ENCODE measurements at places on chromosomes 11 and 22. TPM values are rescaled to one million over a fixed set of nuclear protein-coding genes. Genes with fewer than 3 reads are reported as not detected.

RELT gene
- total RNA-seq = 6.3 TPM

KRTAP5-10 gene
- total RNA-seq = not detected

INPP5J gene
- total RNA-seq = 0.74 TPM

RAG2 gene
- not detected for total RNA-seq

DNA sequence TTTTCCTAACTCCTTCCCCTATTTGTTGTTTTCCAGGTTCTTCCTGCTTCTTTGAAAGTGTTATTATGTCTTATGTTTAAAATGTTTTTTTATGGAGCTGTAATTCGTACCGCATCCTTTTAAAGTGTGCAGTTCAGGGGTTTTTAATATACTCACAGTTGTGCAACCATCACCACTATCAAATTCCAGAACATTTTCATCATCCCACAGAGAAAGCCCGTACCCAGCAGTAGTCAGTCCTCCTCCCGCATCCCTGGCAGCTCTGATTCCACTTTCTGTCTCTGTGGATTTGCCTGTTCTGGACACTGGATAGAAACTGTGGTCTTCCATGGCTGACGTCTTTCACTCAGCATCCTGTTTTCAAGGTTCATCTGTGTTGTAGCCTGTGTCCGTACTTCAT, 73.7 kb downstream of the JAM3 start:
- DNase-seq = no peak

GRCh38 chr11:85718991-85719807, 33.2 kb upstream of the CCDC89 start:
- peak; percentile 84 for DNase-seq

- DNase-seq = peak; percentile 31
Measured at GRCh38 chr11:12272821-12273617, 104.4 kb upstream of the PARVA start.

DNA sequence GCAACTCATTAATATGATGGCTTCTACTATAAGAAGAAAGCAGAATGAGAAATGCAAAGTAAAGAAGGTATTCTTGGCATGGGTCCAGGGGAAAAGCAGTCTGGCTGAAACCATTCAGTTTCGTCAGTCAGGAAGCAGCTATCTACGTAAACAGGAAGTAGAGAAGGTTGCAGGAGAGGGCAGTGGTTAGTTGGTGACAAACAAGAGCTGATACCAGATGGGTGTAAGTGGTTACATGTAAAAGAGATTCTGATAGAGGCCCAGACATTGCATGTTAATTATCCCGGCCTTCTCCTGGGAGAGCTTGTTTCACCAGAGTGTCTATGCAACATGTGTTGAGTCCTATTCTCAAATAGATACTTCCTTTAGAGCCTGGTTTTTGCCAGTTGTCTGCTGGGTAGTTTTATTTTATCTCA, 58.4 kb upstream of the PSMA1 start:
- DNase-seq = no peak

- no peak for DNase-seq
Measured at GRCh38 chr11:81644239-81644840, 1089.3 kb downstream of the FAM181B start.
